CD4-positive, alpha-beta T cell treated with Interleukin-10 for 1 hour (primary cell): ENCODE measurements at places on chromosomes 1 and 21.
A peak's percentile ranks its signal among the peaks of the same experiment; 100 is the strongest.

GRCh38 chr1:58784758-58785441, 1.1 kb upstream of the JUN start:
- peak; percentile 93 for DNase-seq

DNA sequence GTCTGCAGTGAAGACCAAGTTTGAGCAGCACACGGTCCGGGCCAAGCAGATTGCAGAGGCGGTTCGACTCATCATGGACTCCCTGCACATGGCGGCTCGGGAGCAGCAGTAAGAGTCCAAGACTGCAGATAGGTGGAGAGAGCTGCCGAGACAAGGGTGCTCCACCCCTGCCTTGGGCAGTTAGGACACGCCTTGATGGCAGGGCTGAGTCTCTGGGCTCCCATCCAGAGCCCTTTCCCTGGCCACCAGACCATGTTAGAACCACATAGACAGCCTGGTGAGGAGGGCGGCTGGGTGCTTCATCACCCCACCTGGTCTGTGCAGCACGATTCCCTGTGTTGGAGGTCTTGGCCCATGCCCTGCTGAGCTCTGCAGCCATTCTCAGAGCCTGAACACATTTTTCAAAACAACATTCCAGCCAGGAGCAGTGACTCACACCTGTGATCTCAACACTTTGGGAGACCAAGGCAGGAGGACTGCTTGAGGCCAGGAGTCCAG, 17.3 kb upstream of the MIIP start:
- DNase-seq = no peak

- DNase-seq = no peak
Measured at GRCh38 chr1:106678279-106679050, 378.0 kb upstream of the PRMT6 start.

DNA sequence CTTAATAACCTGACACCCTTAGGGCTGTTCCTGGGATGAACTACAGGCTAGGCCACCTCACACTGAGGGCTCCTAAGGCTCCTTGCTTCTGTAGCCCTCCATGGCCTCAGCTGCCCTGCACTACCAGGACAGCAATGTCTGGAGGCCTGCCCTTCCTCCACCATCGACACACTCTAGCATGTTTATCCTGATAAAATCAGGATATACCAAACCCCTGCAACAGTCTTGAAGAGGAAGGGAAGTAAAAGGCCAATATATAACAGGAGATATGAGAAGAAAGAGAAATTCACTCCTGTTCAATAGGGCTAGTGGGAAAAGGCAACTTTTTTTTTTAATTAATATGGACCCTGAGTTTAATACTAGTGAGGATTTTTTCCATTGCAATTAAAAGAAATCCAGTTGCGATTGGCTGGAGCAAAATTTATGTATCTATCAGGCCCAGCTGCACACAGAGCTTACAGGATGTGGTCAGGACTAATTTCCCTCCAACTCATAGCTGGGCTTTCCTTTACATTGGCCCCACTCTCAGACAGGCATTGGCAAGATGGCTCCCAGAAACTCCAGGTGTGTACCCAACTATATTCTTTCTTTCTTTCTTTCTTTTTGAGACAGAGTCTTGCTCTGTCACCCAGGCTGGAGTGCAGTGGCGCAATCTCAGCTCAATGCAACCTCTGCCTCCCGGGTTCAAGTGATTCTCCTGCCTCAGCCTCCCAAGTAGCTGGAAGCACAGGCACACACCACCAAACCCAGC, 13.5 kb upstream of the ATP2B4 start:
- DNase-seq = peak; percentile 40

DNA sequence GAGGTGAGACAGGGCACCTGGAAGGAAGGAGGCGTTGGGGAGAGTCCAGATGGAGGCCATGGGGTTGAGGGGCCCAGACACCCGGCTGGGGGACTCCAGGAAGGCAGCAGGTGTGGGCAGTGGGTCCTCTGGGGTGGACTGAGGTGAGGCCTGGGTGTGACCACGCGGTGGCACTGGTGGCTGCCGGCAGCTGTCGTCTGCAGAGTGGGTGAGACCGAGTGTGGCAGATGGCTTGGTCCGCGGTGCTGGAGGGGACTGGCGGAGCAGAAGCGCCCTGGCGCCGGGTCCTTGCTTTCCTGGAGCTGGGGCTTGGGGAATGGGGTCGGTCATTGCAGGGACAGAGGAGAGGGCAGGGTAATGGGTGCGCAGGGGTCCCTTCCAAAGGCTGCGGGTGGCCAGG, 12.5 kb downstream of the AGRN start:
- no peak for DNase-seq
